ENCODE measurements at places on chromosomes 5 and 9.

DNA sequence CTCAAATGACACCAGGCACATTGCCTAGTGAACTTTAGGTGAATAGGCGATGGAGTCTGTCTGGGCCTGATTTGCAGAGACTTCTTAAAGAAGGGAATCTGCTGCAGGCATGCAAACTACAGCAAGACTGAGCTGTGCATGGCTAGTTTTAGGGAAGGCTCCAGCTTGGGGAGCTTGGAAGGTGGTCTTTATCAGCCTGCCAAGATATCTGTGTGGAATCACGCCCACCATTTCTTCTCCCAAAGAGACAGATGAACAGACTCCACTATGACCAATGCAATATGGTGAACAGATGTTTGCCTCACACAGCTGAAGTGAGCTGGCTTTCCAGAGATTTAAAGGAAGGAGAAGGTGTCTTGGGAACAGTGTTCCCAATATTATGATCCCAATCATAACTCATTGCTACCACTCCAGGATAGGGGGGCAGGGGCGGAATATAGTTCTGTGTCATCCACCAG lies 129.0 kb upstream of the HMHB1 start:
- no peak for DNase-seq

DNA sequence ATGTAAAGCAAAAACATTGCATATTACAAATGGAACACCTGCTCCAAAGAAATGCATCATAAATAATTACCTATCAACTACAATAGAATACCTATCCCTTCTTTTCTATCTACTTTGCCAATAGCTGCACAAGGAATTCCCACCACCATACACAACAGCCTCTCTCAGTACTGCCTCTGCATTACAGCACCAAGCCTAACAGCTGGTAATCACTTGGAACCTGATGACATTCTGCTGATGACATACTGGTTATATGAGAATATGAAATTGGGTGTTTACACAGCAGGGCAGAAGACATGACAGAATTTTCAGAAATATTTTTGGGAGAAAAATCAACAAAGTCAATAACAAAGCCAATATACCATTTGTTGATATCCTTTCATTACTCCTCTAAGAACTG lies 43.2 kb downstream of the PSMB7 start:
- no peak for DNase-seq

DNA sequence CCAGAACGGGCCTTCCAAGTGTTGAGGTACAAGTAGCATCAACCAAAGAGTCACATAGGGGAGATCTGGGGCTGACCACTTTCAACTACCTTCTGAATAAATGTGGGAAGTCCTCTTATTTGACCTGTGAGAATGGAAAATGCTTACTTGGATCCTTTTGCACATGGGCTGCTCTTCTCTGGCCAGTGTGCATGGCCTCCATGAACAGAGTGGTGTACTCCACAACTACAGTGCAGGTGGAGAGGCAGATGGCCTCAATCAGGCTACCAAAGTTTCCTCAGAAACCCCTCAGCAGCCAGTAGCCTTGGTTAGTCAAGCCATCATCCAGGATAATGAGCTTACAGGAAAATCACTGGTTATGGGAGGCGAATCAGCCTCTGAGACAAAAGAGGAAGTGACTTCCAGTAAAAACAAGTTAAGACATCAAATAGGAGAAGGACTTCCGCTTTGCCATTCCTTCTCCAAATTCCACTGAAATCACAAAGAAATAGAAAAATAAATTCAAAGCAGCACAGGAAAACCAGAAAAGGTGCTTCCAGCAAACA lies 18.3 kb upstream of the FCHO2 start:
- no peak for DNase-seq

- DNase-seq = no peak
These were observed 59.8 kb downstream of the DOCK2 start for GRCh38 chr5:169696621-169697510.

- no peak for DNase-seq
These were observed 1.0 kb downstream of the TRPC7 start for GRCh38 chr5:136364307-136364706.

DNA sequence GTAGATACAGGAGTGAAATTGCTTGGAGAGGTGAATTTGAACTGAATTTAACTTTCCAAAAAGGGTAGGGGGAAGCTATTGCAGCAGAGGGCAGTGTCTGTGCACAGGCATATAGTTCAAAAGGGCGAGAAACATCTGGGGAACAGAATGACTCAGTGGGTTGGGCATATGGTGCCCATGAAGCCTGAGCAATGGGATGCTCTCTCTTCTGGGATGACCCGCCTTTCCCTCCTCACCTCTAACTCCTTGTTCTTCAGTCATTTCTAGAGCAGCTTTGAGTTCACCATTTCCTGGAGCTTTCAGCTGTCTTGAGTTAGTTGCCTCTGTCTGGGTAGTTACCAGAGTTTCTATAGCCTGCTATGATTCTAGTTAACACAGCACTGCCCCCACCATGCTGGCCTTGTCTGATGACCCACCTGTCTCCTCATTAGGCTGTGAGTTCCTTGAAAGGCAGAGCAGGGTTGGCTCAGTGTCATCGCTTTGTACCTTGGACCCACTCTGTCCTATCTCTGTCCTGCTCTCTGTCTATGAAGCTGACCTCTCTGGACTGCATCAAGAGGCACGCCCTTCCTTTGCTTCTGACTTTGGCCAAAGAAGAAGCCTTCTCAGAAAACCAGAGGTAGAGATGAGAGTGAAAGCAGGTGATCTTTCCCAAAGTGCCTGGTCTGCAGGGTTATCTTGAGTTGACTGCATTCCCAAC lies 299.6 kb upstream of the KLF4 start:
- DNase-seq = no peak

- no peak for DNase-seq
These were observed 349.9 kb downstream of the EFNA5 start for GRCh38 chr5:107320846-107321245.

DNA sequence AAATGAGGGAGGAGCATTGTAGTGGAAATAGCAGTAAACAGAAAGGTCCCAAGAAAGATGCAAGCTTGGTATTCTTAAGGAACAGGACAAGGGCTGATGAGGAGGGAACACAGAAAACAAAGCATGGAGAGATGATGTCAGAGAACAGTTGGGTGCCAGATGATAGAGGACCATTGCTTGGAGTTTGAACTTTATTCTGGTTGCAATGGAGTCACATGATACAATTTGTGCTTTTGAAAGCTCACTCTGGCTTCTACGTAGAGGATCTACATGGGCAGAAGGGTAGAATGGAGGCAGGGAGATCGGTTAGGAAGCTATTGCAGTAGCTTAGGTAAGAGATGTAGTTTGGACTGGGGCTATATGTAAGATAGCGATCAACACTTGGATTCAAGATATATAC lies 39.8 kb downstream of the SGTB start:
- DNase-seq = no peak

GRCh38 chr5:112002376-112002775 lies 245.4 kb upstream of the NREP start:
- DNase-seq = no peak

GRCh38 chr5:145887976-145888574 lies 15.3 kb upstream of the GRXCR2 start:
- no peak for DNase-seq

DNA sequence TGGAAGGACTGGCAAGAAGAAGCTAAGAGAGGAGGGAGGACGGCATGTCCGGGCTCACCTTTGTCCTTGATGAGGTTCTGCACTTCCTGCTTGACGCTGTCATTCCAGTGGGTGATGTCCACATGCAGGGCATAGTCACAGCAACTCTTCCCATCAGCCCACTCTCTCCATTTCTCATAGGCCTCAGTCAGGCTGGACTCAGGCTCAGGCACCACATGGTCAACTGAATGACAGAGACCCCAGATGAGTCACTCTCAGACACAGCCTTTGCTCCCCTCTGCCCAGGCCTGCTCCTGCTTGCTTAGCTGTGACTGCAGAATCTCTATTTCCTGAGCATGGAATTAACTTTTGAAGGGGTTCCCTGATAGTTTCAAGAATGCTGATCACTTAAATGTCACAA lies 94.2 kb downstream of the DPYSL3 start:
- no peak for DNase-seq

- no peak for DNase-seq
These were observed at the start of gene F2RL2 for GRCh38 chr5:76622973-76623596. TSS of gene F2RL2 (minus strand) at chr5:76623403. CDS start at chr5:76623230, 173 bp downstream.

Measured in esophagus squamous epithelium (tissue), 5 donors.